ENCODE measurements at places on chromosomes 7 and 10.

- no peak for DNase-seq
Measured at GRCh38 chr10:4802711-4803487, 23.1 kb upstream of the AKR1E2 start.

GRCh38 chr10:102773986-102774385, 30.2 kb downstream of the WBP1L start:
- no peak for DNase-seq

GRCh38 chr7:339062-339342, 49.0 kb downstream of the FOXL3 start:
- DNase-seq, result no peak

DNA sequence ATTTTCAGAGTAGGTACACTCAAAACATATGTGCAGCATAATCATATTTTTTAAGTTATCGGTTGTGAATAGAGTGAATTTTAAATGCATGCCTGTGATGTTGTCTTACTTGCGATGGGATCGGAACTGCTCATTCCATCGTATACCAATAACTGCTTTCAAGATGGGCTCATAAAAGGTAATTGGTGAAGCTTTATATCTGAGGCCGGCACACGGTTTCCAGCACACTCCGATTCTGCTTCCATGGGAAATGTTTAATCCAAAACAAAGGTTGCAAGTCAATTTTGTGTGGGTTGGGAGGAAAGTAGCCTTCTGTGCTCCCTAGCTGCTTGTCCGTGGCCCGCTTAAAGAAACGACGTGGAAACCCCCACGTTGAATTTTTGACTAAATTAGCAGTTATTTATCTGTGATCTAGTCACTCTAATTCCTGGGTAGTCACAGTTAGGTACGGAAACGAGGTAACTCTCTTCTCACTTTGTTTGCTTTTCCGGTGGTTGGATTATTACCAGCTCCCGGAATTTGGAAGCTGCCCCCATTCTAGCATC, 10.1 kb upstream of the CELF2 start:
- DNase-seq, result no peak

- no peak for DNase-seq
Measured at GRCh38 chr7:47478926-47479711, 102.8 kb downstream of the TNS3 start.

DNA sequence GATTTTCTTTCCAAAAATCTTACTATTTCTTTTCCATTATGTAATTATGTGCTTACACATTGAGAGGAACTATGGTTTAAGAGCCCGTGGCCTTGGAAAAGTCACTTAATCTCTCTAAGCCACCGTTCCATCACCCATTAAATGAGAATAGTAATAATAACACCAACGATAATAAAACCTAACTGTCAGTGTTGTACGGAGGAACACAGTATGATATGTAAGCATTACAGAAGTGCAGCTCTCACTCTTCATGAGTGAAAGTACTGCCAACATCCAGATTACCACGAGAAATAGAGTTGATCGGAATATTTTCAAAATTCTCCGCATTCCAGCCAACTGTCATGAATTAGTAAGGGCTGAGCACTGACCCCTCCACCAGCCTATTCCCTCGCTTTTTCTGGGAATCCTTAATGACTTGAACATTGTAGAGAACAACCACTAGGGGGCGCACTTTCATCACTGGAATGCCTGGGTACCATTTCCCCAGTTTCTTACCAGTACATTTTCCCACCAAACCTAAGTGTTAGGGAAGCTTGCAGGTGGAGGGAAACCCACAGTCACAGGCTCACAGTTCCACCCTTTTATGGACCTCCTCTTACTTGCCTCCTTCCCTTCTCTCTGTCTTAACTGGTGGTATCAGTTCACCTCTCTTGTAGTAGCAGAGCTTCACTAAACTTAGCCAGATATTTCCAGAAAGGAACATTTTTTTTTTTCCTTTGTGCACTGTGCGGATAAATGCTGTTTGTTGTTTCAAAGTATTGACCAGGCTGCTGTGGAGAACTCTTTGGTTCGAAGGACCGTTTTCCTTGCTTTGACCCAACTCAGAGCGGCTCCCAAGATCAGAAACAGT, 27.8 kb downstream of the NKX2-3 start:
- peak; percentile 47 for DNase-seq

- no peak for DNase-seq
Measured at GRCh38 chr10:4372601-4373000, 453.4 kb upstream of the AKR1E2 start.

- DNase-seq, result no peak
Measured at GRCh38 chr7:34596887-34597286, 61.1 kb upstream of the NPSR1 start.

- no peak for DNase-seq
Measured at GRCh38 chr10:131356442-131356841, 44.9 kb upstream of the TCERG1L start.

DNA sequence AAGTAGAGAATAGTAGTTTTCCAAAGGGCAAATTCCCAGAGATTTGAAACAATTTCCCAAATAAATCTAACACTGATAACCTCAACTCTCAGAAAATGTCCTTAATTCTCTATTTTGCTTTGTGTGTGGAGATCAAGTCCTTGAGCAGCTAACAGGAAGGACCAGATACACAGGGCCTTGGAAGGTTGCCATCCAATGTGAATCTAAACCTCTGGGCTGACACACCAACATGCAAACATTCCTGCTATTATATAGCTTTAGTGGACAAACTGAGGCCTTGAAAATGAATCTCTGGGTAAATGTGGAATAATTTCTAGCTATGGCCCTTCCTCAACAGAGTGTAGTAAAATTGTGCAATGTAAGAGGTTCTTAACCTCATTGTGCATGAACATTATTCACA, 44.1 kb upstream of the PARD3 start:
- no peak for DNase-seq

DNA sequence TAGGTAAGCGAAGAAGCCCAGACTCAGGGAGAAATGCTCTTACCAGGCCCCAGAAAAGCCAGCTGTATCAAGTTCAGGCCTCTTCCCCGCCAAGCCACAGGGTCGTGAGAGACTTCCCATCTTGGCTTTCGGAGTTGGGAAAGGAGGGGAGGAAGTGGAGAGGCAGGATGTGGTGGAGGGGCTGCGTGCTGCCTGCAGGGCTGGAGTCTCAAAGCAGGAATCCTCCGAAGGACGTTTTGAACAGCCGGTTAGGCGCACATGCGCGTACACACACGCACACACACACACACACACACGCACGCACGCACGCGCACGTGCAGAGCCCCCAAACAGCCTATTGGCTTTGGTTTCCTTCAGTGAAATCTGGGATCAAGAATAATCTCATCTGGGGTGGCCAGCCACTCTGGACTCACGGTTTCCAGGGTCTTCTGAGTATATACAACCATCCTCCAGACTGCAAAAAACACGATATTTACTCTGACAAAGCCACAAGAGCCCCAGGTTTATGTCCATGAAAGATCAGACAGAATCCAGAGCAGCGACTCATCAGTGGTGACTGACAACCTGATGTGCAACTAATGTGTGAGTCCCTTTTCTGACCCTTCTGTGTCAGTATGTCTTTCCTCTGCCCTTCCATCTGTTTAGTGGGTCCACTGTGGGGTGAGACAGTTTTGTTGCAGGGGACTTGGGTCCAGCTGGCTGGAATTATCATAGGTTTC, 115.0 kb upstream of the ZNF438 start:
- DNase-seq, result no peak

DNA sequence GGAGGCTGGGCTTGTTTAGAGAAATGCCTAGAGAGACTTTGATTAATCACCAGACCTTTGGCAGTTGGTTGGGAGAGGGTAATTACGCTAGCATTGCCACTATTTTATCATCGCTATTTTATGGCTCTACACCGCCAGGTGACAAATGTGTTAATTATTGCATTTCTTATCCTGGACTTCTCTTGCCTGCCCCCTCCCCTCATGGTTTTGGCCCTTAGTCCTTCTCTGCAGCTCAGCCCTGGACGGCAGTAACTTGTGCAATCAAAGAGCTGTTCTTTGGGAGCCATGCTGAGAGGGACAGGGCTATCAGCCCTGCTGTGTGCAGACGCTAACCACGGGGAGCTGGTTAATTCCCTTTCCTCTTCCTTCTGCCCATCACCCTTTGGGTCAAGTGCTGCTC, 585.0 kb downstream of the AUTS2 start:
- DNase-seq, result no peak

DNA sequence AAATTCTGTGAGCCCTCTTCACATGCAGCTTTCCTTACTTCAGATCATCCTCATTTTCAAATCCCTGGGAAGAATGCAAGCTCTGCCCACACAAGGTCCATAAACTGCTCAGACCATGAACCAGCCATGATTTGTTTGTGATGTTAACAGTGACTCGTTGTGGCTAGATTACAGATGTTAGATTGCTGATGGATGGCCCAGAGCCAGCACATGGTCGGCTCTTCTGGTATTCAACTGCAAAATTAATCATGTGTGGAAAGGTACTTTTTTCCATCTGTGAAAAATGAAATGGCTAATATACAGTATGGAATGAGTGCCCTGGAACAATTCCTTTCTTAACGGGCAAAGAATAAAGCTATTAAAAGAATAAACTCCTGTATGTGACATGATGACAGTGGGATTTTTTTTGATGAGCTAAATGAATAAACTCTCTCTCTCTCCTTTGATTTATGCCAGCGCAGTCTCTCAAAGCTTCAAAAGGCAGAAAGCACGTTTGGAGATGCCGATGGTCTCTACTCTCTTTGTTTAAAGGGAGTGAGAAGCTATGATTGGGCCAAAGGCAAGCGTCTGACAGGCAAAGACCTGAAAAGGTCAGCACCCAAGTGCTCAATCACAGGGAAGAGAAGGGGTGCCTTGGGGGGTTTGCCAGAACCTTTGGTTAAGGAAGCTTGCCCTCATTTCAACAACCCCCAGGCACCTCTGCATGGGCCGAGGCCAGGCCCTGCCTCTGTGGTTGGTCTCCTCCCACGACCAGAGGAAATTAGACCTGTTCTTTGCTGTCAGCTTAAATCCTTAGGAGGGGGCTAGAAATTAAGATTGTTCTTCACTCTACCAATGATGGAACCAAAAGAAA, 444.0 kb upstream of the NFE2L3 start:
- no peak for DNase-seq

- DNase-seq, result no peak
Measured at GRCh38 chr10:72228318-72228751, 12.3 kb upstream of the ASCC1 start.

DNA sequence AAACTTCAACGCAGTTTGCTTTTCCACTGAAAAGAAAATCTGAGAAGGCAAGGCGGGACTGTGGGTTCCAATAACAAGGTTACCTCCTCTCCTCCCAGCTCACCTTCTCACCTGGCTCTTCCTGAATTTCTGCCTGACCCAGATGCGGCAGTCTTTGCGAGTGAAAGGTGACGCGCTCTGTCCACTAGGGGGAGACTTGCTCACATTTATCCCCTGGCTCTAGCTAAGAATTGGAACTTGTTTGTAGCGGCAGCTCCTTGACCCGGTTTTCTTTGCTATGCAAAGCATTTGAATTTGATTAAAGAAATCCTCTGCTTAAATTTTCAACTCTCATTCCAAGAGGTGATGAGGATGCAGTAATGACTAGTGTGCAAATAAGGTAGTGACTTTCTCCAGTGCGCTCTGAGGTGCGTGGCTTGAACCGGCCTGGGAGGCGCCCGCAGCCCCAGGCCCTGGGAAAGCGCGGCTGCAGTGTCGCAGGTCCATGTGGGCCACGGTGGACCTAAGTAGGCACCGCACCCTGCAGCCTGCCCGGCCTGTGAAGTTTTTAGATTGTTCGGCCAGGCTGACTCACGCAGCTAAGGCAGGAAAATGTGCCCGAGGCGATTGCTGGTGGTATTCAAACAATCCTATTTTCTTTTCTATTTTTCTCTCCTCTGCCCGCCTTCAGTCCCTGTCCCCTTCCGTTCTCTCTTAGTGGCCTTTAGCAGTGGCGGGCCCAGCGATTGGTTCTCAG, 336.9 kb upstream of the NPSR1 start:
- peak; percentile 44 for DNase-seq

DNA sequence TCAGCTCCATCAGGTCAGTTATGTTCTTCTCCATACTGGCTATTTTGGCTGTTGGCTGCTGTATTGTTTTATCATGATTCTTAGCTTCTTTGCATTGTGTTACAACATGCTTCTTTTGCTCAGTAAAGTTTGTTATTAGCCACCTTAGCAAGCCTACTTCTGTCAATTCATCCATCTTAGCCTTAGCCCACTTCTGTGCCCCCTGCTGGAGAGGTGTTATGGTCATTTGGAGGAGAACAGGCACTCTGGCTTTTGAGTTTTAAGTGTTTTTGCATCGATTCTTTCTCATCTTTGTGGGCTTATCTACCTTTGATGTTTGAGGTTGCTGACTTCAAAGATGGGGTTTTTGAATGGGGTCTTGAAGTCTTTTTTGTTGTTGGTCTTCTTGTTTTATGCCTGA, 204.6 kb upstream of the FOXP2 start:
- no peak for DNase-seq

DNA sequence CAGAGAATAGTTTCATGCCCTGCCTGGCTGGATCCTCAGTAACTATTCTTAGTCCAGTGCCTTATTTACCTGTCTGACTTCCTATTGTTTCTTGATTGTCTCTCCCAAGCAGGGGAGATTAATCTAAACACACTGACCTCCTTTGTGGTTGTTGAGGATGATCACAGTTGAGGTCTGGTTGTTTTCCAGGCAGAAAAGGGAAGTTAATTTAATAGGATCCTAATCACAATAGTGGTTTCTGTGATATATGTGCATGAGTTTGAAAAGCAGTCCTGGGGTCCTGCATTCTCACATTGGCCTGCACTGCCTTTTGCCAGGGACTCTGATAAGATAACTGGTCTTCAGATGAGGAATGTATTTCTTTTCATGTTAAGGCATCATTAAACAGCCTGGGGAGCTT, 130.1 kb downstream of the SND1 start:
- DNase-seq, result no peak

DNA sequence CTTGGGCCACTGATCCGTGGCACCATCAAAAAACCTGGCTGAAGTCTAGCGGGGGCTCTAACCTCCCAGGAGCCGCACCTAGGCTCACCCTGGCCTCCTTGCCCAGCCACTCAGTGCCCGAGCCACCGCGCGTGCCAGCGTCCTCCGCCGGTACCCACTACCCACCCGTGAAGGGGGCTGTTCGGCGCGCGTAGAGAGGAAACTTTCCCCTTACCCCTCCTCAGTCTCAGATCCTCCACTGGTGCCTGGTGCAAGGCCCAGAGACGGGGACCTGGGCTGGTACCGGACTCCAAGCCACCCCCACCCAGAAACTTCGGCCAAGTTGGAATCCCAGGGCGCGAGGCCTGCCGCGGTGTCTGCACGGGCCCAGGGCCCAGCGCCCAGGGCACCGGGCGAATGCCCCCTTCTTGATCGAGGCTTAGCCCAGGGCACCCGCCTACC, 3.5 kb upstream of the EBF3 start:
- DNase-seq, result no peak
